ENCODE measurements at places on chromosomes 16 and 17.

DNA sequence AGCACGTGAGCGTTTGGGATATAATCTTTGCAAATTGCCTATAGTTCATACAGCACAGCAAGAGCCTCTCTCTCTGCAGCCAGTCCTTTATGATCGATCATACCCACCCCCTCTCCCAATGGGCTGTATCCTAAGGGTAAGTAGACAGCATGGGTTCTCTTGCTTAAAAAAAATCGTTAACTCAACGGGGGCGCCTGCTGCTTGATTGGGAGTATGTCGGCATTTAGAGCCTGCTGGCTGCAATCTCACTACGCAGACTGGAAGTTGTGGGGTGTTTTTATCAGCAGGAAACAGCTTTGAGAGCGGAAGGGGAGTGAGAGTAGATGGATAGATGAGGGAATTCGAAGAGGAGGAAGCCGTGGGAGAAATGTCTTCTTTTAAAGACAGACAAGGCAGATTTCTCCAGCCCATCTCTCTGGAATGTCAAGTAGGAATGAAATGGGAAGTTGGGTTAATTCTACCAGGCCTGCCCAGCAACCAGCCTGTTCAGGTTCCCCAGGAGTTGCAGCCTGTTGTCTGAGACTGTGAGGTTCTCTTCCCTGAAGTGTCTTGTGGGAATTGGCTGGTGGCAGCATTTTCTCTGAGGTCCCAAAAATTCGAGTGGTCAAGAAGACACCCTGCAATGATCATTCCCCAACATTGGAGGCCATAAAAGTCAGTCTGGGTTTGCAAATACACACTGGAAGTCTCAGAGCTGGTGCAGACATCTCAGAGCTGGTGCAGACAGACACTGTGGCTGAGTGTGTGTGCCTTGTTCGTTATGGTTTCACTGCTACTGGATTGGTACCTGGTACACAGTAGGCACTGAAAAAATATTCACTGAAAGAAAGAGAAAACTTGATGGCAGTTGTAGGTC lies 65.6 kb downstream of the PRKCB start:
- no peak for DNase-seq

- peak; percentile 24 for DNase-seq
Observed at GRCh38 chr17:80842456-80843013, 149.1 kb upstream of the CHMP6 start.

GRCh38 chr17:78933025-78933958 lies 8.1 kb upstream of the TIMP2 start:
- peak; percentile 90 for DNase-seq

- no peak for DNase-seq
Observed at GRCh38 chr16:14244196-14245010, 173.3 kb downstream of the MRTFB start.

DNA sequence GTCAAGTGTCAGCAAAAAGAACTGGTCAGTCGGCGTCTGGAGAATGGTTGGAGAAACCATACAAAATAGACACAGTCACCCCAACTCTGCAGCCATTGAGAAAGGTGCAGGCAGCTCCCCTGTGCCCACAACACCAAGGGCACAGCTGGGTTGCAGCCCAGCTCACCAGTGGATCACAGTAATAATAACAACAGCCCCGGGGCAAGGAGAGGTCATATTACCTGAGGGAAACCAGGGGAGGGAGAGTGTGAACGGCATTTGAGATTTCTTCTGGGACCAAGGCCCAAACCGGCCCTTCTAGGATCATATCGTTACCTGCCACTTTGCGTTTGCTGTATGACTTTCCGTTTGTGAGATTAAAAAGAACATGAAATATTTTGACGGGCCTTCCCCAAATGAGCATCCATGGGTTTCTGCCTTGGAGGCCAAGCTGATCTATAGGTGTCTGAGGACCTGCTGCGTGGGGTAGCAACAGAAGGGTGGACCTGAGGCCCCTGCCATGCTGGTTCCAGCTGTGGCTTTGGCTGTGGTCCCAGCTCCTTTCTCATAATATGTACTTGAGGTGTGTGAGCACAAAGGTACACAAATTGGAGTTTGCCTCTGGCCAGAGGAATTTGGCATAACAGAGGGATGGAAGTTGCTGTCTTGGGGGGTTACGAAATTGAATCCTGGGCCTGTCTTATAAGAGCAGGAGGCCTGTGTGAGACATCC lies 154.6 kb downstream of the CMIP start:
- DNase-seq: no peak

DNA sequence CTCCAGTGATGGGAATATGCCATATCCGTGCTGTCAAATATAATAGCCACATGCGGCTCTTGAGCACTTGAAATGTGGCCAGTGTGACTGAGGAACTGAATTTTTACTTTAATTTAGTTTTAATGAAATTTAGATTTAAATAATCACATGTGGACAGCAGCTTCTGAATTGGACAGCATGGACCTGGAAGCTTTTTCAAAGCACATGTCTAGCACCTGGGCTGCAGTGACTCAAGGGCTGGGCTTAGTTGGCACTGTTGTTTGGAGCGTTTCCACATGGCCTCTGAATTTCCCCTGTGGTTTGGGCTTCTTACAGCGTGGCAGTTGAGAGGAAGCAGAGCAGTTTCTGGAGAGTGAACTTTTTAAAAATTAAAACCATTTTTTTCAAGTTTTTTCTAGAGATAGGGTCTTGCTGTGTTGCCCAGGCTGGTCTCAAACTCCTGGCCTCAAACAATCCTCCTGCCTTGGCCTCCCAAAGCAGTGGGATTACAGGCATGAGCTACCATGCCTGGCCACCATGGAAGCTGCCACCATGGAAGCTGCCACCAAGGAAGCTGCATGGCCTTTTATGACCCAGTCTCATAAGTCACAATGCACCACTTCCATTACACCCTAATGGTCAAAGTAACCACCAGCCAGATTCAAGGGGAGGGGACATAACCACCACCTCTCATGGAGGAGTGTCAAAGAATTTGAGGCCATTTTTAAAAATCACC lies 6.7 kb upstream of the TOB1 start:
- no peak for DNase-seq

GRCh38 chr16:56193951-56194726 lies 2.9 kb downstream of the GNAO1 start:
- DNase-seq: peak; percentile 73

DNA sequence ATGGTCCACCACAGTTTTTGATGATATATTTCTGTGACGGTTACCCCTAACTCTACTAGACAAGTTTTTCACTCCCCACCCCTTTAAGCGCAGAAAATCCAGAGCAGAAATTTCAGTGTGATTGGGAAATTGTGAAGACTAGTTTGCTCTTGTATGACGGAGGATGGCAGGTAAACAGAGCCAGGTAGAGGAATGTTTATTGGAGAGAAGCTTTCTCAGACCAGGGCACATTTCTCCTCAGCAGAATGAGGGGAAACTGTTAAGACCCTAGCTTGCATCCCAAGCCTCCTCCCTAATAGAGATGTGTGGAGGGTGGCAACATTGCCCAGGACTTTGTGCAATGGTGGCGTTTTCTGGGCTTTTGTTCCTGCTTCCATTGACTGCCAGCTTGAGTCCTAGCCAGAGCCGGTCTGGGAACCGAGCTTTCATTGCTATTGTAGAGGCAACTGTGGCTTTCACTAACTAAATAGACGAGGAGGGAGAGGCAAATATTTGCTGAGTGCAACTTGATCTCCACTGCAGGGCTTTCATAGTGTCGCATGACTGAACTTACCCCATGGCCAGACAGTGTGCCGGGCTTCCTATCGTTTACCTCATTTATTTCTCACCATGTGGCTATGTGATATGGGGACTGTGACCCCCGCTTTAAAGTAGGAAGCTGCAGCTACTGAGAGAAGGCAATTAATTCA lies 159.6 kb upstream of the MPHOSPH6 start:
- no peak for DNase-seq

DNA sequence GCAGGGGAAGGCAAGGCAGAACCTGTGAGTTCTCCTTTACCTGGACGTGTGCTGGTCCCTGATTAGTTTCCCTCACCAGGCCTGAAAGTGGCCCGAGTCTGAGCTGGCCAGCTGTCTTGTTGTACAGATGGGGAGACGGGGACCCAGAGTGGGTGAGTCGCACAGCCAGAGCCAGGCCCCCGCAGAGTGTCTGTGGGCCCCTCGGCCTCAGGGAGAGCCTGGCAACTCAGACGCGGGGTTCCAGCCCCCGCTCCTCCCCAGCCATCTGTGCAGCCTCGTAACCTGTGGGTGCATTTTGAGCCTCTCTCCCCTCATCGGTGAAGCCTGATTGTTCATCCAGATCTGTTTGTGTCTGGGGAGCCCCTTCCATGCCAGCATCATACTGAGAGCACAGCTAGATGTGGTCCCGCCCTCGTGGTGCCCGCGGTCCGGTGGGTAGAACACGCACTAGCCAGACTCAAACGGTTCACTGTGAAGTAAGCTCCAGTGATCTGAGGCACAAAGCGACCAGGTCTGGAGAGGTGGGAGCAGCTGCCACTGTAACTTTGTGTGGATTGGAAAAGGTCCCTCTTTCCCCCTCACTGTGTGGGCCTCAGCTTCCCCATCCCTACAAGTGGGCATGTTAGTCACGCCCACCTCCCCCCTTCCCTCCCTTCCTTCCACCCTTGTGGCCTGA lies 6.0 kb upstream of the NDRG4 start:
- no peak for DNase-seq

- no peak for DNase-seq
Observed at GRCh38 chr16:86608301-86608747, 30.0 kb downstream of the FOXL1 start.

GRCh38 chr16:67399218-67399733 lies 6.0 kb upstream of the TPPP3 start:
- DNase-seq: no peak

DNA sequence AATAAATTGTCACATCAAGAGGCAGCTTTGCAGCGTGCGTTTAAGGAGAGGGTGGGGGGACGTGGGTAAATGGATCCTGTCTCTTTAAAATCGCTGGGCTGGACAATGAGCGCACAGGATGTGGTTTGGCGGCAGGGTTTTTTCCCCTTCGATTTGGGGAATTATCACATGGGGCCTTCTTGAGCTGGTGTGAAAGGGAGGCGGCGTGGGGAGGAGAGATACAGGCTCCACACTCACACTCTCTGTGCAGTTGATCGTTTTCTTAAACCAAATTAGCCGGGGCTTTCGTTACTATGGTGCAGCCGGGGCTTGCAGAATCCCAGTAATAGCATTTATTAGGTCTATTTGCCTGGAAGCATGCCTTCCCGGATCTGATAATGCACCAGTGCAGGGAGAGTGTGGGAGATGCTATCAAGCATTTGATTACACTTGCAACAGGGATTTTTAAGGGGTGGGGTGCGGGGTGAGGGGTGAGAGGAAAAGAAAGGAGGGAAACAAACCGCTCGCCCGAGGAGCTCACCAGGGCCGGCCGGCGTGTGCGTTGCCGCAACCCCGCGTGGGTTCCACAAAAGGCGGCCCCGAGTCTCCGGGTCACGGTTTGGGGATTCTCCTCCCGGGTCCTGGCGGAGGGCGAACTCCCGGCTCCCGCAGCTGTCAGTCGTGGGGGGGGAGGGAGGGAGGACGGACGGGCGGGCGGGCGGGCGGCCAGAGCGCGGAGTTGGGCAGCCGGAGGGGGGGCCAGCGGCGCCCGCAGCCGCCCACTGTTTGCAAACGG lies 58.8 kb upstream of the GSE1 start:
- DNase-seq: peak; percentile 59

DNA sequence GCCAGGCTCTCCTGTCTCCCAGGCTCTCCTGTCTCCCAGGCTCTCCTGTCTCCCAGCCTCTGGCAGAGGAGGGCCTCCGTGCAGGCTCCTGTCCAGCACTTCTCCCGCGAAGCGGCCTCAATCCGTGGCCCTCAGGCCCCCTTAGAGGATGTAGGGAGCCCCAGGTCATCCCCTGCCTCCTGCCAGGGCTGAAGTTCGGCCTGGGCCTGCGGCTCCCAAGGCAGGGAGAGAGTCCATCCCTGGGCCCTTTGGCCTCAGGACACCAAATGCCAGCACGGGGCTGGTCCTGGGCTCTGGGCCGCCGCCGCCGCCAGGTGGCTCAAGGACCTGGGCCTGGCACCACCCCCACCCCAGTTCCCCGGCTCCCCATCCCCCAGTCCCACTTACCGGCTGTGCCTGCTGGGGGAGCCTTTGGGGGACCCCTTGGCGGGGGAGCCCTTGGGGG lies 370 bp downstream of the EVPL start:
- no peak for DNase-seq

- DNase-seq: no peak
Observed at GRCh38 chr16:9980981-9981380, 201.2 kb downstream of the GRIN2A start.

DNA sequence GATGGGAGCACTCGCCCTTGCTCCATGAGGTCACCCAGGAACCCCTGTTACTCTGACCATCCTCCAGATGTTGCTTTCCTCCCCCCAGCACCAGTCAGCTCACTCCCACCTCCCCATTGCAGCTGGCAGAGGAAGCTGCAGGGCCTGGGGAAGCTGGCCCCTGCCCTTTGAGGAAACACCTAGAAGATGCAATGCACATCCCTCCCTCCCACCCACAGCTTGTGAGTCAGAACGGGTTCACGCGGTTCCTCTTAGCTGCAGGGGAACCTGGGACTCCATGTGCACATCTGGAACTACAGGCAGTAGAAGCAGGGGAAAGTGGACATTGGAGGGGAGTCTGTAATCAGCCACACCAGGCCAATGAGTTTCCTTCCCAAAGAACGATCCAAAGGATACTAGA lies 96.9 kb downstream of the KATNIP start:
- no peak for DNase-seq

DNA sequence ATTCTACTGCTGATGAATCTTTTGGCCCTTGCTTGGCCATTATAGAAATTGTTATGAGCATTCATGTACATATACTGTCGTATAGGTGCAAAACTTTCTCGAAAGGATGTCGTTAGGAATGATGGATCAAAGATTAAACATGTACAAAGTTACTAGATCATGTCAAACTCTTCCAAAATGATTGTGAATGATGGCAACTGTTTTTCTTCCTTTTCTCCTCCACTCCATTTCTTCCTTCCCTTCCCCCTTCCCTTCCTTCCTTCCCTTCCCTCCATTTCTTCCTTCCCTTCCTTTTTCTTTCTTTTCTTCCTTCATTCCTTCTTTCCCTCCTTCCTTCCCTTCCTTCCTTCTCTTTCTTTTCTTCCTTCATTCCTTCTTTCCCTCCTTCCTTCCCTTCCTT lies 973.9 kb downstream of the CDH11 start:
- DNase-seq: no peak

- no peak for DNase-seq
Observed at GRCh38 chr16:64762211-64762610, 359.7 kb downstream of the CDH11 start.

DNA sequence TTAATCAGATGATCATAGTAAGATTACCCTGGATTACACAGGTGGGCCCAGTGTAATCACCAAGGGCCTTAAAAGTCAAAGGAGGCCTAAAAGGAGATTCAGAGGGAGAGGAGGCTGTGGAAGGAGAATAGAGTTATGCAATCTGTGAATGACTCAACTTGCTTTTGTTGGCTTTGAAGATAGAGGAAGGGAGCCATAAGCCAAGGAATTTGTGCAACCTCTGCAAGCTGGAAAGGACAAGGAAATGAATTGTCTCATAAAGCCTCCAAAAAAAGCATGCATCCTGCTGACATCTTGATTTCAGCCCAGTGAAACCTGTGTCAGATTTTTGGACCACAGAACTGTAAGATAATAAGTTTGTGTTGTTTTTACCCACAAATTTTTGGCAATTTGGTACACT lies 109.6 kb downstream of the CNTNAP4 start:
- DNase-seq: no peak

GRCh38 chr16:69503244-69503643 lies 62.5 kb upstream of the NFAT5 start:
- no peak for DNase-seq

All from RWPE2 (cell line).